ENCODE measurements at places on chromosomes 12 and 14.

- DNase-seq, result no peak
Measured at GRCh38 chr12:47818467-47819137, 1.1 kb downstream of the HDAC7 start.

DNA sequence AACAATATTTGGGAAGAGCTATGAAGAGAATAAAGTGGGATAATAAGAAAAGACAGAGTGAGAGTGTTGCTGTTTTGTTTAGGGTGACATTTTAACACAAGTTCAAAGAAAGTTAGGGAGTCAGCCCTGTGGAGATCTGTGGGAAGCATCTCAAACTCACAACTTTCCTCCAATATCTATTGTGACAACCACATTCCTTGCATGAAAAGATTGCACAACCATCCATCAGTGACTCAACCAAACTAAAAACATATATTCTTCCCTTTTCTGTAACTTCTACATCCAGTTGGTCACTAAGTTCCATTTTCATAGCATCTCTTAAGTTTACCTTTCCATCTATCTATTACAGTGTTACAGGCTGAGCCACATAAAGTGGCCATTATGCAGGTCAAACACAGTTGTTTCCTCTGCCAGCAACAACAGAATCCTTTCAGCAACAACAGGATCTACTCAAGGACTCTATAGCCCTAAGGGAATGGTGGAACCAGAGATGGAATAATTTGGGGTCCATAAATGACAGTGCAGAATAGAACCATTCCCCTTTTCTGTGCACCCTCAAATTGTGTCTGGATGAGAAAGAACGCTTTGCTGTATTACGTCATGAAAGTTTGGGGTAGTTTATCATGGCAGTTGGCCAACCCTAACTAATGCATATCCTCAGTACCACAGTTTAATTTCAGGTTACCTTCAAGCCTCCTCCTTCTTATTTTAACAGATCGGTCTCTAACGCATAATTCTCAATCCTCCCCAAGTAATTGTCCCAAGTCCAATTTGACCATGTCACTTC lies 118.8 kb downstream of the ST8SIA1 start:
- no peak for DNase-seq

GRCh38 chr14:77158882-77159255 lies 17.3 kb upstream of the ZDHHC22 start:
- DNase-seq, result peak; percentile 20

DNA sequence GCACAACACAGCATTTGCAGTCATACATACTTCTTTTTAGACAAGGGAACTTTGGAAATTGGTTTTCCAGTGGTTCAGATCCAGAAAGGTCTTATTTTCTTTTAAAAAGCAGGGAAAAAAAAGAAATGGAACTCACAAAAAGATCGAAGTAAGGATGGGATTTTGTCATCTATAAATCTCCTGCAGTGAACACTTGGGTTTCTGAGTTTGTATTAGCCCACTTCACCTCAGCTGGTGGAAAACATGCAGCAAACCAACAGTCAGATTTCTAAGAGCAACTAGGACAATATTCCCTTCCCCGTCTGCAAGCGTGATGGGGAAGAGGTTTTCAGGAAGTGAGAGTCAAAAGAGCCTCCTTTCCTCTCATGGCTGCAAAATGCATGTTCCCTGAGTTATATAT lies 4.6 kb downstream of the MYF5 start:
- DNase-seq, result no peak

GRCh38 chr12:53558631-53559030 lies 51.3 kb upstream of the NPFF start:
- no peak for DNase-seq

GRCh38 chr12:112025808-112026375 lies 12.7 kb downstream of the ERP29 start:
- DNase-seq, result no peak

DNA sequence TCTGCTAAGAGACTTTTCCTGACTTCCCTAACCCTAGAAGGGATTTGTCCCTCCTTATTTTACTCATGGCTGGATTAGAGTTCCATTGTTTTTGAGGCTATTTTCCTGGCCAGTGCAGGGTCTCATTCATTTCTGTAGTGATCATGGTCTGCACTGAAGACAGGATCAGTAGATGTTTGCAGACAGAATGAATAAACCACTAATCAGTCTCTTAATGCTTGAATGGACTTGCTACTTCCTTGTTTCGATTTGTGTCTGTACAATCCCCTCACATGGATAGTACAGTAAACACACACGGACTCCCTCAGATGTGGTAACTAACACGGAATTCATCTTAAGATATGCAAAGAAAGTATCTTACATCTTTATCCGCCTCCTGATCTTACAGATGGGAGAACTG lies 102.6 kb upstream of the PRB2 start:
- no peak for DNase-seq

DNA sequence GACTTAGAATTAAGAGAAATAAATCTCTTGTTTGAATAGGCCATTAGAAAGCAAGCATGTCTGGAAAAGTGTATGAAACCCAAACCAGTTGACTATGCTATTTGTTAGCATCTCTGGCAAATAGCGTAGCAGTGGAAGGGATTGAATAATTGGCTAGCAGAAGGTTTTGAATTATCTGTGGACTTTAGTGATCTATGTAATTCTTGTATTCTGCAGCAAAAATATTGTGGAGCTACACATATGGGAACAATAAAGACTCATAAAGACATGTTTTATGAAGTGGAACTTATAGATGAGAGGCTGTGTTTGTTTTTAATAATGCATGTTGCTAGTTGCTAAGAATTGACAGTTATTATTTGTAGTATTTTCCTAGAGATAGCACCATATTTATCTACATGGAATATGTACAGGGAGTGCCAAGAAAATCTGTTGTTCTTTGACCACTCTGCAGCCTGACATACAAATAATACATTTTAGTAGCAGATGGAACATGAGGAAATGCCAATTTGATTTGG lies 4.7 kb downstream of the SRGAP1 start:
- DNase-seq, result no peak

- DNase-seq, result no peak
Measured at GRCh38 chr12:82673698-82674097, 13.0 kb upstream of the TMTC2 start.

GRCh38 chr12:16437281-16437816 lies 89.9 kb downstream of the MGST1 start:
- DNase-seq, result no peak

DNA sequence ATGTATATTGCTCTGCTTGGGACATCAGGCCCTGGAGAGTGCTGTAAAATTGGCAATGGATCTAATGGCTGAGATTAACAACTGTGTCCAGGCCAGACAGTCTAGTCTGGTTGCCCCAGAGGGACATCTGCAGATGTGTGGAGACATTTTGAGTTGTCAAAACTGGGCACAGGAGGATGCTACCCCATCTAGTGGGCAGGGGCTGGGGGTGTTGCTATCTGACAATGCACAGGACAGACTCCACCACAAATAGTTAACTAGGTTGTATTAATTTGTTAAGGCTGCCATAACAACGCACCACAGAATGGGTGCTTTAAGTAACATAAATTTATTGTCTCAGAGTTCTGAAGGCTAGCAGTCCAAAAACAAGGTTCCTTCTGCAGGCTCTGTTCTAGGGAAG lies 302.5 kb upstream of the AMIGO2 start:
- DNase-seq, result no peak

DNA sequence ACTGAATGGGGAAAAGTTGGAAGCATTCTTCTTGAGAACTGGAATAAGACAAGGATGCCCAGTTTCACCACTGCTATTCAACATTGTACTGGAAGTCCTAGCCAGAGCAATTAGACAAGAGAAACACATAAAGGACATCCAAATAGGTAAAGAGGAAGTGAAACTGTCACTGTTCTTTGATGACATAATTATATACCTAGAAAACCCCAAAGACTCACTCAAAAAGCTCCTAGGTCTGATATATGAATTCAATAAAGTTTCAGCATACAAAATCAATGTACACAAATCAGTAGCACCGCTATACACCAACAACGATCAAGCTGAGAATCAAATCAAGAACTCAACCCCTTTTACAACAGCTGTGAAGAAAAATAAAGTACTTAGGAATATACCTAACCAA lies 157.3 kb upstream of the DDHD1 start:
- DNase-seq, result no peak

DNA sequence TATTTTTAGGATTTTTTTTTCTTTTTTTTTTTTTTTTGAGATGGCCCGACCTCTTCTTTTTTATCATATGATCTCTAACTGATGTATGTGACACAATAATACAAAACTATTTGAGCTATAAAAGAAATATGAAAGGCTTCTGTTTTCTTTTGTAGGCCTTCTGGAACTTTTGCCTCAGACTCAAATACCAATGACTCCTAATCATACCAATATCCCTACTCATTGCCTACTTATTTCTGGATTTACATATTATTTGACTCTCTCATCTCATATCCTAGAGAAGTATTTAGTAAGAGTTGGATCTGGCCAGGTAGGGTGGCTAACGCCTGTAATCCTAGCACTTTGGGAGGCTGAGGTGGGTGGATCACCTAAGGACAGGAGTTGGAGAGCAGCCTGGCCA lies 12.7 kb upstream of the WDR89 start:
- DNase-seq, result no peak

GRCh38 chr14:79496701-79497100 lies 714.6 kb downstream of the DIO2 start:
- no peak for DNase-seq

DNA sequence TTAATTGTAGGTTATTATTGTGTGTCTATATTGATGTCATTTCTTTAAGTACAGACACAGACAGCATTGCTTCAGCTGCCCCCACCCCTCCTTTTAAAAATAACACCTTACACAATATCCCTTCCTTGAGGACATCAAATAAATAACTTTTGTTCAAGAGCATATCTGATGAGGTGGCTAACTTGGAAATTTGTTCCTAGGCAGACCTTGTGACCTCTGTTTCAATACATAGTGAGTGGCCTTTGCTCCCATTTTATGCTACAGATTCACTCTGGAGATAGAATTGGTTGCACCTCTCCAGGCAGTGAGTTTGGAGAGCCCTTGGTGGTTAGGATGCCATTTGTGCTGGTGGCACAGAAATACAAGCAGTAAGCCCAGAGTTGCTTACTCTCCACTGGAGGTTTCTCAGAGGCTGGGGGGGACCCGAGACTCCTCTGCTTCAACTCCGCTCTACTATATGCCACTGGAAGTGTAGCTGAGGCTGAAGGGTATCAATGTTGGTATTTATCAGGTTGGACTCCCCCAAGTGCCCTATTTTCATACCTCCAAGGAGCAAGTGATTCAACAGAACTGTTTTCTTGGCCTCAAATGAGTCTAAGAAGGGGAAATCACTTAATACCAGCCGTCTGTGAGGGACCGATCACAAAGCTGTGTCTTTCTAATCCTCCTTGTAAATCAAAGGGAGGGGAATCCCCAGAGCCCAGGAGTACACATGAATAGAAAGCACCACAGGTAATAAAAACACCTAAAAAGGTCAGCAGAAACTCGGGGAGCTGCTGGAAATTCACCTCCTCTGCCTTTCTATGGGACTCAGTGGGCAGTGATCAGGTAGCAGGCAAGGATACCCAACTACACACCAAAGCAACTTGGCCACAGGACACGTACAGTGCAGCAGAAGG lies 463.1 kb downstream of the RAD51B start:
- no peak for DNase-seq

DNA sequence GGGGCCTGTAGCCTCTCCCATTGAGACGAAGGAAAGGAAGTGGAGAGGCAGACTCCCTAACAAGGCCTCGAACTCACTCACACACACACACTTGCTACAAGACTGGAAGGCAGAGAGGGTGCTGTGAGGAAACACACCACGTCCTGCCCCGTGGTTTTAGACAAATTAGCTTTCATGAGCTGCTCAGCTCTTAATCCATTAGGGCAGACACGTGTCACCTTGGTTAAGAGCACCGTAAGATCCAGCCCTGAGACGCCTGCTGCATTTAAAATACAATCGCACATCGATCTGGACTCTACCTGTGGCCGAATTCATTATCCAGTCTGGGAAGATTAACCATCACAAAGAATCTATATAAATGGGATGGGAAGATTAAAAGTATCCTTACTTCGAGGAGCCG lies 72.0 kb downstream of the RIMBP2 start:
- no peak for DNase-seq

DNA sequence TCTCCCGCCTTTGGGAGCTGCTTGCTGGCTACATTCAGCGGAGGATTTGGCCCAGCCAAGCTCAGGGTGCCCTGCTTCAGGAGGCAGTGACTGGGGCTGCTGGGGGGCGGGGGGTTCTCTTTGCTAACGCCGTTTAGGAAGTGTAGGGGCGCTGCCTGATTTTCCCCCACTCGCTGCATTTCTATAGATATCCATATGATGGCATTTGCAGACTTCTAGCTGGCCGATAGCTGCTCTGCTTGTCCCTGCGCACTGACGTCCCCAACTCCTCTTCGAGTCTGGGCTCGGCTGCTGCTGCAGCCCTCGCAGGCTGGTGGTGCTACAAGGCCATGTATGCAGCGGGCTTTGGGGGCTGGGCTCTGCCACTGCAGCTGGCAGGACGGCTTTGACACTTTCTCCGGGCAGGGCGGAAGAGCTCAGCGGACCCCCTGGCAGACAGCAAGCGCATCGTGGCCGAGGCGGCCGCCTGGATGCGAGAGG lies 3.1 kb downstream of the LRFN5 start:
- DNase-seq, result peak; percentile 27

DNA sequence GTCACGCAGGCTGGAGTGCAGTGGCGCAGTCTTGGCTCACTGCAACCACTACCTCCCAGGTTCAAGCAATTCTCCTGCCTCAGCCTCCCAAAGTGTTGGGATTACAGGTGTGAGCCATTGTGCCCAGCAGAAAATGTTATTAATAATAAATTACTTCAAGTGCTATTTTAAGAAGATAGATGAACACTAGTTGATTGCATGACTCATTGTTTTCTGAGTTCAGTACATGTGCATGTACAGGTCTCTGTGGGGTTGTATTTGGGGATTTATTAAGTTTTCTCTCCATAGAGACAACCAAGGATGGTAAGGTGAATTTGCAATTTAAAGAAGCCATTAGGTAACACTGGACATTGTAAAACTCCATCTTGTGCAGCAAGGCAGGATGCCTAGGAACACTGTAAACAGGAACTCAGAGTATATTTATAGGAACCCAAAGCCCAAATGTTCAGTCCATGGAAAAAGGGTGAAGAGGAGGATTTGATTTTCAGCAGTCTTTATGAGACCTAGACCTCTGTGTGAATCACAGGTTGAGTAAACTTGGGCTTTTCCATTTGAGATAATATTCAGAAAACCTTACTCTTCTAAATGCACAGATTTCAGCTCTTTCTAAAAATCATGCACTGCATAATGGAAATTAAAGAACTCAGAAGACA lies 49.3 kb upstream of the TMPO start:
- no peak for DNase-seq

GRCh38 chr14:40028991-40029390 lies 596.8 kb upstream of the FBXO33 start:
- no peak for DNase-seq

DNA sequence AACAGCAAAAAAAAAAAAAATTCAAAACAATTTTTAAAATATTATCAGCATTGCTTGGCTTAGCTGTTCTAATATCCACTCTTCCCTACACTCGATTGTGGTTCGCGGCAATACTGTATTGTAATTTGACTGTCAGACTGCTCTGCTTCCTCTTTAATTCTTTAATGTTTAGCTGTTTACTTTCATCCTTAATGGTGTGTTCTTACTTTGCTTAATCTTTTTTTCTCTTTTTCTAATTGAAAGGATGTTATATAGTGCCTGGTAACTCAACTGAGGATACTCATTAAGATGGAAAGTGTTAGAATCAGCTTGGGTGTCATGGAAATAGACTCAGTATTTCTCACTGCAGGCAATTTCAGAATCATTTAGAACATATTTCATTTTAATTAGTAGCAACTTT lies 2.0 kb downstream of the ANO4 start:
- DNase-seq, result no peak
